ENCODE measurements at places on chromosomes 5 and 9.
A peak's percentile ranks its signal among the peaks of the same experiment; 100 is the strongest.

GRCh38 chr5:95871146-95871806 is 48.8 kb upstream of the GLRX start:
- DNase-seq: no peak

DNA sequence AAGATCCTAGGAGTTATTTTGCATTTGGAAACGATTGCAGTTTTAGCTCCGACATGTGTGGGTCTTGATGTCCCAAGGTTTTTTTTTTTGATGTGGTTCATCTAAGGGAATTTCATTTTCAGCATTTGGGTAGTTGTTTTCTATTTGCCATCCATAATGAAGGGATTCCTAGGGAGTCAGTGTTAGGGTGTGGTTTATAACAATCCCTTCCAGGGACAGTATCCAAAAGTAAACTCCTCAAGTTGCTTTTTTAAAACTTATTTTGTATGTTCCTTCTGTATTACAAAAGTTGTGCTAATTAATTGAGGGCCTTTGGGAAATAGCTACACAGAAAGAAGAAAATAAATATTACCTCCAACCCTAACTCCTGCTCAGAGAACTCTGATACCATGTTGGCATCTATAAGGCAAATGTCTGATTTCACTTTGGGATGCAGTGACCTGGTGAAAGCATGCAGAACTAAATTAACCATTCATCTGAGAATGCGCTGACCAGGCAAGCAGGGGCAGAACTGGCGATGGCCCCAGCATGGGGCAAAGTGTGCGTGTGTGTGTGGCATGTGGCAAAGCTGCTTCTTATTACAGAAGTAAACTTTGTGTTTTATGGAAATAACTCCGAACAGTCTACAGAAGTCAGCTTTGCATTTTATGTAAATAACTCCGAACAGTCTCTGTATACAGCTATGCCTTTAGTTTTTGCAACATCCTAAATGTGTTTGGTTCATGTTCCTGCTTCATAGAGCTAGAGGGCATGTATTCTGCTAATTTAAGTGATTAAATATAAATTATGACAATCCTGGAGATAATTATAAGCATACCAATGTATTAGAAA is 237.2 kb downstream of the TRPM3 start:
- no peak for DNase-seq

DNA sequence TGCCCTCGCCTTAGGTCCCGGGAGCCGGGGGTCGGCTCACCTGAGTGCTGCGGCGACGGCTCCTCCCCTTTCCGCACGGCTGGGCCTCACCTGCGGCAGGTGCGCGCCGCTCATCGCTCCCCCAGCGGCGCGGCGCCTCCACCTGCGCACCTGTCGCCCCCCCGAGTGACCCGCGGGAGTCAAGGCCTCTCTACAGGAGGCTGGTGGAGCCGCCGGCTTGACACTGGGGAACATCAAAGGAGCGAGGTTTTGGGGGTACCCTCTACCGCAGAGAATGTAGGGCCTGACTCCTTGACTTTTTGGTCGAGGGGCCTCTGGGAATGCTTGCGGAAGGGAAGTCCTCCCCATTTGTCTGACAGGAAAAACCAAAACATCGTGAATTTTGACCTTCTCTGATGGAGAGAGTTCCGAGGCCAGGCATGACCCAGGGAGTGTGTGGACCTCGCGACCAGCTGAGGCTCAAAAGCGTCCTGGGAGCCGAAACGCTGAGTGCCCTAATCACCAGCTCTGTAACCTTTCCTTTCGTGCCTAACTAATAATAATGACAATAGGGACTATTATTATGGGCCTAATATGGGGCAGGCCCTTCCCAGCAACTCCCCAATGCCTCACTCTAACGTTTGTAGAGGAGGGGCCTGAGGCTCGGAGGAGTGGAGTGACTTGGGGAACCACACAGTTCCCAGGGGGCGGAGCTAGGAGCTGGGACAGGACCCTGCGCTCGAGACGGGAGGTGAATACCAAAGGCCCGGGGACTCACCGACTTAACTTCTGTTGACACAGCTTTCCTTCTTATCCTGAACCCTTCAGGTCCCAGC is 714 bp upstream of the IER5L start:
- peak; percentile 50 for DNase-seq

GRCh38 chr9:137406876-137407589 is 15.9 kb downstream of the EXD3 start:
- DNase-seq: peak; percentile 88

GRCh38 chr5:116442095-116442534 is 132.5 kb downstream of the SEMA6A start:
- peak; percentile 69 for DNase-seq

GRCh38 chr9:126980231-126980630 is 65.6 kb downstream of the RALGPS1 start:
- DNase-seq: no peak

DNA sequence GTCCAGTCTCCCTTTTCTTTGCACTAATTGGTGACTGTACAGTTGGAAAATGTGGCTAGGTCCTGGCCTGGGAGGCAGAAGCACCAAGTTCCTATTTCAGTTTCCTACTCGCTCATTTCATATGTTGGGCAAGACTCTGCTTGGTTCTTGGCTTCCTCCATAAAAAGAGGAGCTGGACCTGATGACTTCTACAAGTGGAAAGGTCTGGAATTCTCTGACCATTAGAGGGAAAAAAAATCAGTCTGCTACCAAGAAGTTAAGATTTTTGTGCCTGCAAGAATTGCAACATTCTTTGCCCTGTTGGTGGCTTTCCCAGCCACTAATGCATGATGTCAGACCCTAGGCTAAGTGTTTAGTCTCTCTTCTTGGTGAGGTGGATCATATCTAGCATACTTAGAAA is 91.5 kb downstream of the WDR41 start:
- no peak for DNase-seq

- no peak for DNase-seq
These were observed 265.7 kb upstream of the KLF4 start for GRCh38 chr9:107755246-107755645.

DNA sequence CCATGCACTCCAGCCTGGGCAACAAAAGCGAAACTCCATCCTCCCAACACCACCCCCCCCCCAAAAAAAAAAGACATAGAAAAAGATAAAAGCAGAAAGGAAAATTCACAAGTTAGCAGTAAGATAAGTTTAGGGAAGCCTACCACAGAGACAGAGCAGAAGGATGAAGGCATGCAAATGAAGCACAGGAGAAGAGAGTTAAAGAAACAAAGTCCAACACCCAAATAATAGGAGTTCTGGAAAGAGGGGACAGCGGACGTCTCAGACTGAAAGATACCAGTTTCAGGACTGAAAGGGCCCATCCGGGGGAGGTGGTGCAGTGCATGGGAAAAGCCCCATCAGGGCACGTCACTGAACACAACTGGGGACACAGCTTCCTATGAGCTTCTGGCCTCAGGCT is 54.3 kb downstream of the OTULIN start:
- no peak for DNase-seq

- no peak for DNase-seq
These were observed 298.0 kb downstream of the FER start for GRCh38 chr5:109045710-109046109.

- DNase-seq: no peak
These were observed 5.4 kb downstream of the NNT start for GRCh38 chr5:43608406-43608805.

GRCh38 chr5:156475182-156476157 is 148.5 kb downstream of the SGCD start:
- peak; percentile 56 for DNase-seq

DNA sequence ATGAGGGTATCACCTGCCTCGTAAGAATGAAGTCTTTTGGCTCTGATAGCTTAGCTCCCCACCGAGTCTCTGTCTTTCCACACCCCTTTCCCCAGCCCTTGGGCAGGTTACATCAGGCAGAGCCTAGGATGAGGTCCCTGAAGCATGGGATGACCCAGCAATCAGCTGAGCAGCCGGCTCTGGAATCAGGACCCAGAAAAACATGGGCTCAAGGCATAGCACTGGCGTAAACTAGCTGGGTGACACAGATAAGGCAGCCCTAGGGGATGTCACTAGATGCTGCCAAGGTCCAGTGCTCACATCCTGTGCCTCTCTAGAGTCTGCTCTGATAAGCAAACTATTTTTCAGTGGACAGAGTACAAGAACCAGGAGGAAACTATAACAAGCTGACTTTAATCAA is 26.6 kb downstream of the IDNK start:
- no peak for DNase-seq

GRCh38 chr9:81211741-81212140 is 477.6 kb downstream of the TLE1 start:
- no peak for DNase-seq

GRCh38 chr5:112708103-112708622 is 29.5 kb upstream of the APC start:
- no peak for DNase-seq

GRCh38 chr5:176798086-176798876 is 12.1 kb upstream of the UNC5A start:
- DNase-seq: peak; percentile 32
